Activated naive CD8-positive, alpha-beta T cell treated with anti-CD3 and anti-CD28 coated beads, Interleukin-2, amount 10 ng/mL, durations not matched to agents 7 days and 5 days (primary cell): ENCODE measurements at places on chromosomes 4 and X.

DNA sequence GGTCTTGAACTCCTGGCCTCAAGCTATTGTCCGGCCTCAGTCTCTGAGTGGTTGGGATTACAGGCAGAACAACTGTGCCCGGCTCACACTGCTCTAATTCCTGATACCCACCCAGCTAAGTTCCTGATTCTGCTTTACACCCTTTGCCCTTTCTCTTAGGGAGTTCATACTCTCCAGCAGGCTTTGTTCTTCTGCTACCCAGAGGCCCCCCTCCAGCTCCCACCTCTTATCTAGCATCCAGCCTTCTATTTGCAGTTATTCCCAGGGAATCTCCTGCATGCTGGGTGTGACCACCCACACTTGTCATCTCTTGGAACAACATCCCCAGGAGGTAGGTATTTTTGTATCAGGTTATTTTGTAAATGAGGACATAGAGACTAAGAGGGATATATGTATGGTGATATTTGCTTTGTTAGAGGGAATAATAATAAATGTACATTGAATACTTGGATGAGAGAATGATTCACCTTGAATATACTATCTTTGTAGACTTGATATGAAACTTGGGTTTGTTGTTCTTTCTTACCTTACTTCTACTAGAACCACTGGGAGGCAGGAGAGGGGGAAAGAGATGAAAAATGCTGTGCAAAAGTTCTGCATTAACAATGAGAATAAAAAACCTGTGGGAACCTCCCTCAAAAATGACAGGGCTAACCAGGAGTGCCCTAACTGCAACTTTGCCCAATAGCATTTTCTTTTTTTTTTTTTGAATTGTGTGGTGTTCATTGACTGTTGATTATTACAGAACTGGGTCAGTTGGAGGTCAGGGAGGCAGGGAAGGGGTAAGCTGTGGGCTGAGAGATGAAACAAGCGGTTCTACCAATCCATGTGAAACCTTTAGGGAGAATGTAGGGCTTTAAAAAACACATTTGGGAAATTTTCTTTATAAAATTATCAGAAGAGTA, 157.4 kb downstream of the SPRY1 start:
- DNase-seq = no peak

DNA sequence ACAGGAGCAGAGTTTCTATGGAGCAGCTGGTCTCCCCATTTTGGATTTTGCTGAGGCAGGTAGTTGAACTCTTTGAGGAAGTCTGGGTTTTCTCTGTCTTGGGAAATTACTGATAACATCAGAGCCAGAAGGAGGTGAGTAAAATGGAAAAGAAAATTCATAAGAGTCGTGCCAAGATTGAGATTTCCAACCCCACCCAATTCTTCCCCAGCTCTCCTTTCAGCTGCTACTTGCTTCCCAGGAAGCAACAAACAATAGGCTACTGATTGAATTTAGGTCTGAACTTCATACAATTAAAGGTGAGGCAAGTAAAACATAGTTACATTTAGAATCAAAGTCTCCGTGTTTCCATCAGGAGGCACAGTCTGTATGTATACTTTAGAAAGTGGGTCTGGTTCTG, 54.6 kb upstream of the EOLA2 start:
- no peak for DNase-seq

- no peak for DNase-seq
These were observed 120.2 kb upstream of the GUCY1A1 start for GRCh38 chr4:155546451-155546850.

- no peak for DNase-seq
These were observed 22.8 kb downstream of the PACRGL start for GRCh38 chr4:20723019-20723418.

DNA sequence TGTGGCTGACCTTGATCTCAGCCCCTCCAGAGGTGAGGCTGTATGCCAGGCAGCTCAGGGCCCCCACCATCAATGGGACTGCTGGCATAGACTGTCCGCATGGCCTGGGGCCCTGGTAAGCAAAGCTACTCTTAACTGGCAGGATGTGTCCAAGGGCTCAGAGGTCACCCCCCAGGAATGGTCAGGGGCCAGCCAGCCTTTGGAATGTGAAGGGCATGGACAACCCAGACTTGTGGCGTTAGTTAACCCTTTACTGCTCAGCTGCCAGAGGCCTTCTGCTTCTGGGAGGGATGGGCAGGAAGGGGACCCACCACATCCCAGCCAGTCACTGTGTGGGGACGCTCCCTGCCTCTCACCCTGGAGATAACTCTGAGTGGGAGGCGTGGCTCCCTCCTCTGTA, 80.1 kb upstream of the PSAPL1 start:
- DNase-seq = no peak

- no peak for DNase-seq
These were observed 287.9 kb upstream of the NR3C2 start for GRCh38 chr4:148730082-148730640.

DNA sequence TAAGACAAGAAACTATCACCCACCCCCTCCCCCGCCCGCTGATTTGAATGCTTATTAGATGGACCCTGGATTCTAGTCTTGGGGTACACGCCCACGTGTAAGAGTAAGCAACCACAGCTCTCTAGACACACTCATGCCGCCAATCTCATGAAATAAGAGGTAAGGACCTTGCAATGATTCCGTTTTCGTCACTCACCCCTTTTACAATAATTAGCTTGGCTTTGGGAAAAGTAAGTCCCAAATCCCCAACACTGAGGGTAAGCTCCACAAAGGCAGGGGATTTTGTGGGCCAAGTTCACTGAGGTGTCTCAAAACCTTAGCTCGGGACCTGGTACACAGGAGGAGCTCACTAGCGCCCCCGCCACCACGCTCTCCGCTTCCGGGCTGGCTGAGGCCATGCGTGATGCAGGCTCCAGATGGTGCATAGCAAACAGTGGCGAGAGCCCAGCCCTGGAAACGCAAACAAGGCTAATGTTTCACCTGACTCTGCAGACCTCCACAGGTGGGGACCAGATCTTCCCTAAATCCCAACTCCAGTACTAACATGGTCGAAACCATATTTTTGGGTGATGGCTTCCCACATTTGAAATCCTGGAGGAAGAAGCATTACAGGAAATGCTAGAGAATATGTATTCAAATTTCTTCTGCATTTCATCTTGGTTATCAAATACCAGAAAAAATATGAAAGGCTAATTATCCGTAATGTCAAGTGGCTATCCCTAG, 4.1 kb downstream of the PLAC8 start:
- peak; percentile 92 for DNase-seq

DNA sequence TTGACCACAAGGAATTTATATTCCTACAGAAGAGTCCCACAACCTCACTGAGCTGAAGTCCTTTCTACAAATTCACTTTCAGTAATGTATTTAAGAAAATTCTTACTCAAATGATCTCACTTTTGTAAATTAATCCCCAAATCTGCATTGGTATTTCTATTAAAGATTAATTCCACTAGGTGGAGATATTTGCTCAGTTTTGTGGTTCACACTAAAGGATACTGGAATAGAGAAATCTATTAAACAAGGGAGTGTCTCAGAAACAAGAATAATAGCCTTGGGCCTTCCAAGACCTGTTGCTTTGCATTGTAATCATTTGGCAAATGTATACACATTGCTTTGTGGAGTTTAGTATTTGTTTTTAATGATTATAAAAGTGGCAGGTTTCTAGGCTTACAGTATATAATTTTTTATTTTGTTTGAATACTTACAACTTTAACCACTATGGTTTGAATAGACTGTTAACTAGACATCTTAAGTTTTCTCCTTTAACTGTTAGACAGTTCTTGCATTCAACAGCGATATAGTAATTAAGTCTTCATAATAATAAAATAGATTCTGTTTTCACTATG, 25.9 kb downstream of the CFAP299 start:
- DNase-seq = no peak

DNA sequence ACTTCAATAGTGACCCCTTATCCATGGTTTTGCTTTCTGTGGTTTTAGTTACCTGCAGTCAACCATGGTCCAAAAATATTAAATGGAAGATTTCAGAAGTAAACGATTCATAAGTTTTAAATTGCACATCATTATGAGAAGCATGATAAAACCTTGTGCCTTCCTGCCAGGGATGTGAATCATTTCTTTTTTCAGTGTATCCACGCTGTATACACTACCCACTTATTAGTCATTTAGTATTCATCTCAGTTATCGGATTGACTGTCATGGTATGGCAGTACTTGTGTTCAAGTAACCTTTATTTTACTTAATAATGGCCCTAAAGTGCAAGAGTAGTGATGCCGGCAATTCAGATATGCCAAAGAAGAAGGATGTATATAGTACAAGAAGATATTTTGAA, 37.7 kb upstream of the TASL start:
- DNase-seq = no peak

DNA sequence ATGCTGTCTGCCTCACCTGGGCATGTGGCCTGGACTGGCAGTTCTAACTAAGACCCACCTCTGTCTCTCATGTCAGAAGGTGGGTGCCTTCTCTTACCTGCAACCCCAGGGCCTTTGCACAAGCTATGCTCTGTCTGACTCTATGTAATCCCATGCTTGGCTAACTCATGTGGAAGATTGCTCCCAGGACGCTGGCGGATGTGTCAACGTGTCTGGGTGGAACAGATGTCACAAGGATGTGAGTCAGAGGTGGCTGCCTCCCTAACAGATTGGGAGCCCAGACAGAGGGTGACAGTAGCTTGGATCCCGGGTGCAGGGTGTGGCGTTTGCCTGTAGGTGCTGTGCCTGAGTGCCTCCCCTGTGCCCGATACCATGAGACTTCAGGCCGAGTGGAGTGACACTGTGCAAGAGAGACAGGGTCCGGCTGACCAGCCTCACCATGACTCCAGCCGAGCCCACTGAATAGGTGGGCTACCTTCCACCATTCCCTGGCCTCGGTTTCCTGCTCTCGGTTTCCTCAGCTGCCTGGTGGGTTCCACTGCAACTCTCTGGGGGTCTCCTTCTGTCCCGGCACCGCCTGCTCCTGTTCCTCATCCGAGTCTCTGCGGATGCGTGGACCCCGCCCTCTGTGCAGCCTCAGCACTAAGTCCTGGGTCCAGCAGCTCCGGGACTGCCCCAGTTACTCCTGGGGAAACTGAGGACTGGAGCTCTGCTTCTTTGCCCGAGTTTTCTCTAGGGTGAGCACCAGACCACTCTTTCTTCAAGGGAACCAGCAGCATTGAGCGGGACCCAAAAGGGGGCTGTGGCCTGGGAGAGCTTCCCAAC, 11.0 kb downstream of the SH3BP2 start:
- peak; percentile 28 for DNase-seq

GRCh38 chrX:118839334-118839958, 15.8 kb downstream of the ZCCHC12 start:
- DNase-seq = peak; percentile 71

DNA sequence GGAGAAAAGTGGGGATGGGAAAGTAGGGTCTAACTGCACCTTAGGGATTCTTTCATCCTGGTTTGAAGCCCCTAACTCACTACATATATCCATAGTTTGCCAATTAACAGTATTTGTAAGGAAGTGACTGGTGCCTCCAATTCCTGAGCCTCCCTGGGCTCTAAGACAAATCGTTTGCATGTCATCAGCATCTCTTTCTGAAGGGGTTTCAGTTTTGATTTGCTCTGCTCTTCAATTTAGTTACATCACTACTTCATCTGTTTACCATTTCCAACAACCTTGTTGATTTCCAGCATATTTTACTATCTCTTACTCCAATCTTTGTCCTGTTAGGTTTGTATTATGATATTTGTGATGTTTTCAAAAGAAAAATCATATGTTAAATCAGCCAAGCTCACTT, 15.5 kb upstream of the DDX60 start:
- no peak for DNase-seq

DNA sequence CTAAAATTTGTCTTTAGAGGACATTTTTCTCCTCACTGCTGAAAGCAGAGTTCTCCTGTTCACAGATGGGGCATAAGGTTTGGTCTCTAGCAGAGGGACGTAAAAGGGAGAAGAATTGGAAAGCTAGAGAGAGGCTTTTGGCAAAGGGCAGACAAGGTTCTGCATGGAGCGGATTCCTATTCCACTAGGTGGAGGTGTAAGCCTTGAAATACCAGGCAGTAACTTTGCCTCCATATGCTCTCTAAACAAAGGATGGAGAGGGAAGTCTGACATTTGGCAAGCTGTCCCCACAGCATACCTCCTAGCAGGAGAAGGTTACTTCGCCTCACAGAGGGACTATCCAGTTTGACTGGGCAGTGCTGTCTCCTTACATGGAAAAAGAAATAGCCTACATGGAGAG, 174.7 kb downstream of the DACH2 start:
- DNase-seq = no peak

DNA sequence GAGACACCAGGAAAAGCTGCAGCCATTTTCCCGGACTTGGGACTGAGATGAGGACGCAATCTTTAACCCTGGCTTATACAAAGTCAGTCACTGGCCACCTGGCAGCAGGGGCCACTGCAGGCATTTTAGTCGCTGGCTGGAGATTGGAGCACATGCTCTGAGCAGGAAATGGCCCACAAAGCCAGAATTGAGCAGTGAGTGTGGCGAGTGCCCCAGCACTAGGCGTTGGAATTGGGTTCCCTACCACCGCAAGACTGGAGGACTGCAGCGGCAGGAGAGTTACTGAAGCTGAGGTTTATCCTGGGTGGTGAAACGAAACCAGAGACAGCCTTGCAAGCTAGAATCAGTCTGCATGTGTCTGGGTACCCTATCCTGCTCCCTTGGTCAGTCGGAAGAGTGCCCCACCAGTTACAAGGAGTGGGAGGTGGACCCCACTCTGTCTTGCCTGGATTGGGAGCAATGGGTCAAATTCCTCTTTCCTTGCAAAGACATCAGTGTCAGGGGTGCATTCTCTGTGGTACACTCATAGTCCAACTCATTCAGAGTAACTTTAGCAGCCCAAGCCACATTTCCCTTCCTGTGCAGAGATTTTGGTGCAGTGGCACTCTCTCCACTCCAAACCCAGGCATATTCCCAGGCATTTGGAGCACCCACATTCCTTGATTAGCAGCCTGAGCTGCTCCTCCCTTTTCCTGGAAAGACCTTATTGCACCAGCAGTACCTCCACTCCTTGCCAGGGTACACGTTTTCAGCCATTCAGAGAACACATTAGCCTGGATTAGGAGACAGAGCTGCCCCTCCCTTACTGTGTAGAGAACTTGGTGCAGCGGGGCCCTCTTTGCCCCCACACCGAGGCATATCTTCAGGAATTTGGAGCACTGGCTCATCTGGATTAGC, 36.7 kb upstream of the PLK4 start:
- no peak for DNase-seq

- DNase-seq = no peak
These were observed 166.7 kb downstream of the FHIP1A start for GRCh38 chr4:151575646-151576045.

DNA sequence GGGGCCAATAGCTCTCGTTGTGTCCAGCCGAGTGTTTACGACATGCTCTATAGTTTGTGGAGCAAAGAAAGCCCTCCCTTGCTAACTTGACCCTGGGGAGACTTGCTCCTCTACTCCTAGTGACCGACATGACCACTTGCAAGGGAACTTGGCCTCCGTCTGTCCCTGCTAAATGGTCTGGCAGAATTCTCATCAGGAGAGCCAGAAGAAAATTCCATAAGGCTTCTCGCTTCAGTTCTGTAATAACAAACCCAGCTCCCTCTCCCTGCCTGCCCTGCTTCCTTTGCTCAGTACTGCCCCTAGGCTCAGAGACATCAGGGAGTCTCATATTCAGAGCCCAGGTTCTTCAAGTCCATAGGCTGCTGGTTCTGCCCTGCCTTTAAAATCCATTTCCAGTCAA, 13.0 kb downstream of the DOCK11 start:
- DNase-seq = no peak

- DNase-seq = no peak
These were observed 401 bp upstream of the ZFP92 start for GRCh38 chrX:153410888-153411254.

- no peak for DNase-seq
These were observed 1494.5 kb downstream of the TECRL start for GRCh38 chr4:62914758-62915157.

- DNase-seq = no peak
These were observed 55.6 kb upstream of the ADRA2C start for GRCh38 chr4:3710451-3711182.
